ENCODE measurements at places on chromosomes 3 and 15. TPM values are rescaled to one million over a fixed set of nuclear protein-coding genes. Genes with fewer than 3 reads are reported as not detected.

Gene BLM
- total RNA-seq: 23.5 TPM

Gene SMCO1
- total RNA-seq: not detected

Gene WDR53
- total RNA-seq: 27.1 TPM

GRCh38 chr3:113575206-113575605 is 42.9 kb downstream of the SIDT1 start:
- DNase-seq: no peak

GRCh38 chr3:29275309-29275708 is 5.6 kb upstream of the RBMS3 start:
- DNase-seq: no peak

DNA sequence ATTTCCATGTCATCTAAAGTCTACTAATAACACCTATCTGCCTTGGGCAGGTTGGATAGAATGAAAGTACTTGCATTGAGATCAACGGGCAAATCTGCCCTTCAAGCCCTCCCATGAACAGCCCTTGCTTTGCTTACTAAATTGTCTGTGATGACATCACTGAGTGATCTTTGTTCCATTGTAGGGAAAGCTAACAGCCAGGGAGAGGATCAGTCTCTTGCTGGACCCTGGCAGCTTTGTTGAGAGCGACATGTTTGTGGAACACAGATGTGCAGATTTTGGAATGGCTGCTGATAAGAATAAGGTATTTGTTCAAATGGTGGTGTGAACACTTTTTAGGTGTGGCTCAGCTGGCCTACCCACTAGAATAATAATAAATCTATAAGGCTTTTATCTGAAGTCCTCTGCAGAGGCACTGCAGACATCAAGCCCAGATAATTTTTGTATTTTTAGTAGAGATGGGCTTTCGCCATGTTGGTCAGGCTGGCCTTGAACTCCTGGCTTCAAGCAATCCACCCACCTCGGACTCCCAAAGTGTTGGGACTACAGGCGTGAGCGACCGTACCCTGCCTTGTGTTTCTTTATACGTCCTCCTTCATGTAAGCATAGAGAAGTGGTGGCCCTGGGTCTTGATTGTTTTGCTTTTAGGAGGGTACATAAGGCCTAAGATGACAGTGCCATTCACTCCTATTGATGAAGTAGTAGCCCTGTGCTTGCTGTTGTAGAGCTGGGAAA is 5.7 kb downstream of the PCCB start:
- DNase-seq: no peak

GRCh38 chr3:128269006-128269775 is 115.9 kb downstream of the EEFSEC start:
- DNase-seq: no peak

- DNase-seq: no peak
Measured at GRCh38 chr3:57331078-57331610, 38.7 kb upstream of the ASB14 start.

DNA sequence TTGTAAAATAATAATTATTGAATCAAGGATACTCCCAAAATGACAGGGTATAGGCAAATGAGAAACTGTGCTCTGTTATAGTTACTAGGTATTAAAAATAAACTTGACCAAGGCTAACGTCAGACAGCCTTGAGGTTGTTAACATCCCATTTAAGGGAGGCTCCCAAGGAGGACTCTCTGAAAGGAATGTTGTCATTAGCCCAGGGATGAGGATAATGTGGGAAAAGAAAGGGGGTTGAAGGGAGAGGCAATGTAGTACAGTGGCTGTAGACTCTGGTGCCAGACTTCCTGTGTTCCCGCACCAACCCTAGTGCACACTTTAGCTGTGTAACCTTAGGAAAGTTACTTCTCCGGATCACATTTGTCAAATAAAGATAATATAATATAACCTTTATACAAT is 47.0 kb upstream of the RARB start:
- DNase-seq: no peak

- DNase-seq: no peak
Measured at GRCh38 chr15:95839367-95839782, 491.1 kb upstream of the NR2F2 start.

GRCh38 chr15:38624244-38625205 is 59.9 kb upstream of the RASGRP1 start:
- no peak for DNase-seq

DNA sequence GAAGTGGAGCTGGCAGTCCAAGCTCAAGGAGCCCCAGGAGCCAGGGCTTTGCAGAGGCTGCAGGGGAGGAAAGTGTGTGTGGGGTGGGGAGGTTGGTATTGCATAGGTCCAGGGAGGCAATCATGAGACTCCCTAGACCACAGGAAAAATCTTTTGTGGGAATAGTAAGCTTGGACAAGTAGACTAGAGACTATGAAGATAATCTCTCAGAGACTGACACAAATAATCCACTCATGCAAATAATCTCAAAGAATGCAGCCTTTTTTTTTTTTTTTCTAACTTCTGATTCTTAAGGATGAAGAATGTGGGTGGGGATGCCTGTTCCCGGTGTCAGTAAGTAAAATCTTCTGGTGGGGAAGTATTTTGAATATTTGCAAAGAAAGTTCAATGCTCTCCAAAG is 113.7 kb downstream of the GREM1 start:
- DNase-seq: no peak

DNA sequence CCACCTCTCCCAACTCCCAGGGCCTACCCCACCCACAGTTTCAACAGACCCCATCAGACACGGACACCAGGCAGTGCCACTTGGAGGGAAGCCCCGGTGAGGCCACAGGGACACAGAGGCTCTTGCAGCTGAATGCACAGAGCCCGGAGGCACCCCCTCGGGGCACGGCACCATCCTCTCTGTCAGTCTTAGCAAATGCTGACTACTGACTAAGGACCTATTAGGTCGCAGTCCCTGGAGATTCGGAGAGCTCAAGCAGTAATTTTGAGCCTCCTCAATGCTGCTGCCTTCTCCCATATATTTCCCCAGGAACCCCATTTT is 79.9 kb downstream of the VGLL4 start:
- no peak for DNase-seq

DNA sequence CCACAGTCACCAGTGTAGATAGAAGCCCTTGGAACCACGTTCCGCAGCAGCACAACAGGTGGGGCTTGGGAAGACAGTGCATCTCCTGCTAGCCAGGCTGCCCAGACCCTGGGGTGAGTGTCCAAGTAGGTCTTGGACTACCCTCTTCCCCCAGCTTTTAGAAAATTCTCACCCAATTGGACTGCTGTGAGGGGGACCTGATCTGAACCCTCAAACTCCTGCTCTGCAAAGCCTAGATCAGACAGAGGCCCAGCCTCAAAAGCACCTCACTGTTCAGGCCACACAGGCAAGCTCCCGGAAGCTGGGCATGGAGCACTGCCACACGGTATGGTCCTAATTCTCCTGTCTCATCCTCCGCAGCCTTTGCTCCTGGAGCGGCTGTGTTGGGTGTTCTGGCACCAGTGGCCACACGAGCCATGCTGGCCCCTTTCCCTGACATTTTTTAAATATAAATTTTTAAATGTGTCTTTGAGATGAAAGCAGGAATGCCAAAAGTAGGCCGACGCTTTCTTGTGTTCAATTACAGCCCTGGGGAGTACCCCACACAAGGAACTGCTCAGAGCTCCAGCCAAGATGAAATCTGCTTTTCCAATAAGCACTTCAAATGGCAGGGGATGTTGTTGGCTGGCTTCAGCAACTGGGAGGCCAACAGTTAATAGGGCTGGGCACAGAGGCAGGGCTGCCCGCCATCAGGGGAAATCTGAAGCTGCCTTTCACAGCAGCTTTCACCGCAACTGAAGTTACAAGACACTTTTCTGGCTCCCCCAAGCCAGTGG is 40.9 kb downstream of the CPN2 start:
- no peak for DNase-seq
